Right cardiac atrium (tissue), 5 donors: ENCODE measurements at places on chromosomes 7 and 10. TPM values are rescaled to one million over a fixed set of nuclear protein-coding genes. Genes with fewer than 3 reads are reported as not detected.

GRCh38 chr7:149569025-149569725, 71.6 kb upstream of the ZNF746 start:
- DNase-seq = no peak

GRCh38 chr10:22723343-22723779, 9.0 kb upstream of the PIP4K2A start:
- DNase-seq = no peak

The SLC13A4 gene
- not detected for total RNA-seq

The MRPS33 gene
- total RNA-seq = 78.9 TPM
